ENCODE measurements at places on chromosomes 7 and 10. TPM values are rescaled to one million over a fixed set of nuclear protein-coding genes. Genes with fewer than 3 reads are reported as not detected.

GRCh38 chr10:63286754-63287264 lies 153.7 kb downstream of the NRBF2 start:
- DNase-seq: no peak

- DNase-seq: no peak
Measured at GRCh38 chr10:85926986-85927385, 439.6 kb downstream of the GRID1 start.

GRCh38 chr10:21164687-21165086 lies 267.6 kb upstream of the NEBL start:
- DNase-seq: no peak

Gene TWIST1
- total RNA-seq: not detected

Data from mucosa of descending colon (tissue), 3 donors.